NCI-H524 treated with DMSO at 0.1 percent for 48 hours (cell line): ENCODE measurements at places on chromosomes 4 and X.

DNA sequence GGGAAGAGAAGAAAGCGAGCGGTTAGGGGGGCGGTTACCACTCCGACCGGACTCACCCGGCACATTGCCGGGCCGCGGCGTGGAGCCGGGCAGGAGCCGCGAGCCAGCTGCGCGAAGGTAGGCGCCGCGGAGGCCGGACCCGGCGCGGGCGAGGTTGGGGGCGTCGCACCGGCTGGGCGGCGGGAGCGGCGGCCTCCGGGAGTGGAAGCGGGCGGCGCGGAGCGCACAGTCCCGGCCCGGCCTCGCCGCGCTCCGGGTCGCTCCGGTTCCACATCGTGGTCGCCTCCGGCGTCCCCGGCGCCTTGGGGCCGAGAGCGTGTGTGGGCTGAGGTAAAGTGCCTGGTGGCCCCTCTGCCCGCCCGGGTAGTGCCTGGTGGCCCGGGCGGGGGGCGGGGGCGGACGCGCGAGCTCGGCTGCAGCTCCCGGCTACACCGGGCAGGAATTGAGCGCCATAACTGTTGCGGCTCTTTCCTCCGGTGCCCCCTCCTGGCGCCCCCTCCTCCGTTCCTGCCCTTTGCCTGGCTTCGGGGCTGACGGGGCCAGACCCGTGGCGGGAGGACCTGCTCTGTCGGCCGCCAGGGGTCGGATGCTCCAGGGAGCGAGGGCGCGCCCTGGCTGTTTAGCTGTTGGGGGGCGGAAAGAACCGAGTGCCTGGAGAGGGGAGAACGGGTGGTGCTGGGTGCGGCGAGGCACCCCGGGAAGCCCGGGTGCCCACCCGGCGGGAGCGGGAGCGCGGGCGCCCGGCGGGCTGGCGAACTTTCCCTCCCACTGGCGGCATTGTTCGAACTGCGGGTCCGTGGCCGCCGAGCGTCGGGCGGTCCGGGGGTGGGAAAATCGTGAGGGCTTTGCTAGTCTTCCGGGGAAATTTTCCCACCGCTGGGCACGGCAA is 626 bp downstream of the JADE3 start:
- DNase-seq: no peak

- DNase-seq: no peak
Measured at GRCh38 chr4:123284168-123284567, 112.4 kb upstream of the SPRY1 start.

GRCh38 chr4:71141125-71141524 is 147.7 kb downstream of the DCK start:
- DNase-seq: no peak

DNA sequence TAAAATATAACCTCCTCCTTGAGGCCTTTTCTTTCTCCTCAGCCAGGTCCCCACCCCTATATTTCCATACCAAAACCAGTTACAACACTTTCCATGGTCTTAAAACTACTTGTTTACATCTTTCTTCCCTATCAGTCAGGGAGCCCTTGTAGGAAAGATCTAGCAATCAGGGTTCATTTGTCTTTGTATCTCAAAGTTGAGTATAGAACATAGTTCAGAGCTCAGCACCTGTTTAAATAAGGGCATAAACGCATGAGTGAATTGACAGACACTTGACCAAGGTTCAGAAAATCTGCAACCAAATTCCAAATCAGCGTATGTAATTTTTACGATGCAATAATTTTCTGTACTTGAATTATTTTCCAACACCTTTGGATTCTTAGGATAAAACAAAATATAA is 352.2 kb upstream of the MAGEB16 start:
- no peak for DNase-seq

- no peak for DNase-seq
Measured at GRCh38 chrX:148380650-148381561, 119.5 kb upstream of the AFF2 start.

DNA sequence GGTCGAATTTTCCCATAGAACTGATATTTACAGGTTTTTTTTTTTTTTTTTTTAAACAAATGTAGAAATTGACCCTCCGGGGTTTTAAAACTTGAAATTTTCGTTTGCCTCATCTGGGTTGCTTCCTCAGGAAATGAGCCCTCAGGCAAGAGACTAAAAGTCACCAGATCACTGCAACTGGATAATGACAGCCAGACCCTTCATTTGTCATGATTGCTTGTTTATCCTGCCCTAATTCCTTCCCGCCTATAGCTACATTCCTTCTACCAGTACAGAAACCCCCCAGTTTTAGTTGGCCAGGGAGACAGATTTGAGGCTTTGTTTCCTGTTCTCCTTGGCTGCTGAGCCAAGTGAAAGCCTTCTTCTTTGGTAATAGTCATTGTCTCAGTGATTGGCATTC is 44.0 kb upstream of the IGFBP7 start:
- DNase-seq: no peak

DNA sequence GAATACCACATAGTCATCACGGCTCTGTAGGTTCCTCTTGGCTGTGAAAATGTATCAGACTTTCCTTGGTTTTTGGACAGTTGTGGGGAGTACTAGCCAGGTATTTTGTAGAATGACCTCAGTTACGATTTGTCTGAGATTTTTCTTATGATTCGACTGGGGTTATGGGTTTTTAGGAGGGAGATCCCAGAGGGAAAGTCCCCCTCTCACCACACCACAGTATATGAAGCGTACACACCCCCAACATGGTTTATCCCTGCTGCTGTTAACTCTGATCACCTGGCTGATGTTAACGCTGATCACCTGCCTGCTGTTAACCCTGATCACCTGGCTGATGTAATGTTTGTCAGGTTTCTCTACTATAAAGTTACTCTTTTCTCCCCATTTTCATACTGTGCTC is 72.6 kb downstream of the ANAPC4 start:
- no peak for DNase-seq

DNA sequence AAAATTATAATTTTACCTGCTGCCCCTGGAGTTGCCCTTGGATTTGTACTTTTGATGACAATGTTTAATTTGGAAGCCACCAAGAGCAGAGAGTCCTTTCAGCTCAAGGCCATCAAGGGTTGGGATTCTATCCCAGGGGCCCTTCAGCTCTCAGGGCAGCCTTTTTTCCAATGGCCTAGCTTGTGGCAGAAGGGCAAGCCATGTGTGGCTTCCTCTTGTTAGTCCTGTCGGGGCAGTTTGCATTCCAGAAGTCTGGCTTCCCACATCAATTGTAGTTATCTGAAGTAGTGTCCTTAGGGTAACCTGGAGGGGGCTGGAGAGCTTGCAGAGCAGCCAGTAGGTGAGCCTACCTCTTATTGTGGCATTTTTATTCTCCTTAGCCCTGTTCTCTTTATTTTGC is 569.4 kb downstream of the TRAM1L1 start:
- DNase-seq: no peak

DNA sequence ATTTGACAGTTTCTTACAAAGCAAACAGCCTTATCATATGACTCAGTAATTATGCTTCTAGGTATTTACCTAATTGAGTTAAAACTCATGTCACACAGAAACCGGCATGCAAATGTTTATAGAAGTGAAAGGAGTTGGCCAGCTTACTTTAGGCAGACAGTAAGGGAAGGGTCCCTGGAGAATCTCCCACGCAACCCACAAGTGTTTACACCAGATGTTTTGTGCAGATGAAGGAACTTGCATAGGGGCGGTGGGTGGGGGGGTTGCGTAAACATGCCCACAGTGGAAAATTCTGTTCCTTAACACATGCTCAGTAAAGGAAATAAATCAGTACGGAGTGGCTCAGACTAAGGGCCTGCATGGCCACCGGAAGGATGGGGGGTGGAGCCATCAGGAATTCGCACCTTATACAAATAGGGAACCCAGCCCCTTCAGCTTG is 330.5 kb upstream of the AADAT start:
- DNase-seq: no peak

DNA sequence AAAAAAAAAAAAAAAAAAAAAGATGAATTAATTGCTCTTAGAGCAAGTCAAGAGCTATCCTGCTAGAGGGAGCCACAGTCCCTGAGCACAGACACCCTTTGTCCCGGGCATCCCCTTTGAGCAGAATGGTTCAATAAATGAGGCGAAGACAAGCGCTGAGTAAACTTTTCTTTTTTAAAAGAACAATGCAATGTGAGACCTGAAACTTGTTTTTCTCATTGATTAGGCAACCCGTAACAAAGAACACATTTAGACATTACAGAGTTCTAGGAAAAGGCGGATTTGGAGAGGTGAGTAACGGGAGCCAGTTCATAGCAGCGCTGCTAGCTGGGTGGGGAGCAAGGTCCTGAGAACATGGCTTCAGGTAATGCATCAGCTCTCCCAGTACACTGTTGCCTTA is 46.1 kb downstream of the GRK4 start:
- DNase-seq: no peak

DNA sequence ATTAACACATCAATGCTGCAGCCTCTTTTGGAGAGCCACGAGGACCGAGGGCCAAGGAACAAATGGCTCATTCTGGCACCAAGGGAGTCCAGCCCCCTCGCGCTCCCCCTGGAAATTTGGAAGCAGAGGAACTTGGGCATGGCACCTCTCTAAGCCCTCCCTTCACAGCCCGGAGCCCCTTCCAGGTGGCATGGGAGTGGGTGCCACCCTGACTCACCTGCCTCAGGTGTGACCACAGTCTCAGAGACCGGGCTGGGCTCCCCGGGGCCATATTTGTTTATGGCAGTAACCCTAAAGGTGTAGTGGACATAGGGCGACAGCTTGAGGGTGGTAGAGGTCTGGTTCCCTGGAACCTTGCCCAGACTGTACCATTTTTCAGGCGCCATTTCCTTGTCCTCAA is 18.8 kb downstream of the L1CAM start:
- DNase-seq: no peak

- no peak for DNase-seq
Measured at GRCh38 chrX:73851014-73852009, 288.3 kb downstream of the CHIC1 start.
